ENCODE measurements at places on chromosomes 6 and 20.
A peak's percentile ranks its signal among the peaks of the same experiment; 100 is the strongest.

DNA sequence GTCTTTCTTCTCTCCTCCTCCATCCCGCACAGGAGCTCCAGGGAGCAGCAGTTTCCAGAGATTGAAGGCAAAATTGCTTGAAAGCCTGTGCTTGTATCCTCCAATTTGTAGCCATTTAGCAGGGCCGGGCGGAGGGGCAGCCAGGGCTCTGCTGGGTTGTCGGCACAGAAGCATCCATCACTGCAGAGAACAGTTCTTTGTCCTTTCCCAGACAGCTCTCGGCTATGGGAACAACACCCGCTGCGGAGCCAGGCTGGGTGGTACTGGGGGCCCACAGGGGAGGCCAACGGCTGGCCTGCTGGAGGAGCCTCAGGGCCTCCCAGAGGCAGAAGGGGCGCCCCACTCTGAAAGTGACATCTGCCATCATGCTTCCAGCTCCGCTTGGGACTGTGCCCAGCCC lies 7.8 kb downstream of the HRH3 start:
- DNase-seq = no peak

DNA sequence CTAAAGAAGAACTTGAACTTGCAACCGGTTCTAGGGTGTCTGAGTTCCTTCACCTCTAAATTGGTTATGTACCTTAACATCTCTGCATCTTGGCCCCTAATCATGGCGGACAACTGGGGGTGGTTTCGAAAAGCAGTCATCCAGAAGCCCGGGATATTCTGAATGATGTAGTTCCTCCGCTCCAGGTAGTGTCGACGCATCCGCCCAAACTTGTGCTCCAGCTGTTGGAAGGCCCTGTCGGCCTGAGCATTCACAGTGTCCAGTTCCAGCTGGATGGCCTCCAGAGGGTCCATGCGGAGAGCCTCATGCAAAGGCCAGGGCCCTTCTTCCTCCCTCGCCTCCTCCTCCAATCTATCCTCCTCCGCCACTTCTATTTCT lies 887 bp downstream of the TSPYL1 start:
- DNase-seq = peak; percentile 34

DNA sequence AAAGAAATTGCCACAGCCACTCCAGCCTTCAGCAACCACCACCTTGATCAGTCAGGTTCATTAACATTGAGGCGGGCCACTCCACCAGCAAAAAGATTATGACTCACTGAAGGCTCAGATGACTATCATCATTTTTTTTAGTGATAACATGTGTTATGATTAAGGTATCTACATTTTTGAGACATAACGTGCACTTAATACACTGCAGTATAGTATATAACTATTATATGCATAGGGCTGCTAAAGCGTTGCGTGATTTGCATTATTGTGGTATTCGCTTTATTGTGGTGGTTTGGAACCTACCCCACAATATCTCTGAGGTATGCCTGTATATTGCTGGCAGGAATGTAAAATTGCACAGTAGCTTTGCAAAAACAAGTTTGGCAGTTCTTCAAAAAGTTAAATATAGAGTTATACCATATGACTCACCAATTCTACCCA lies 6.8 kb upstream of the RIPK1 start:
- no peak for DNase-seq

- no peak for DNase-seq
Observed at GRCh38 chr20:52933867-52934266, 38.3 kb upstream of the TSHZ2 start.

DNA sequence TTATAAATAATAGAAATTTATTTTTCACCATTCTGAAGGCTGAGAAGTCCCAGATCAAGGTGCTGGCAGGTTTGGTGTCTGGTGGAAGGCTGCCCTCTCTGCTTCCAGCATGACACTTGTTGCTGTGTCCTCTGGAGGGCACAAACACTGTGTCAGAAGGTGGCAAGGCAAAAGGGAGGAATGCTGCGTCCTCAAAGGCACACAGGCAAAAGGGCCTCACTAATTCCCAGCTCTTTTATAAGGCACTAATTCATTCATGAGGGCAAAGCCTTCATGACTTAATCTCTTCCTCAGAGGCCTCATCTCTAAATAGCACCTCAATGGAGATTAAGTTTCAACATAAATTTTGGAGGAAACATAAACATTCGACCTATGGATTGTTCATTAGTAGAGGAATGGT lies 209.5 kb upstream of the SMLR1 start:
- no peak for DNase-seq

DNA sequence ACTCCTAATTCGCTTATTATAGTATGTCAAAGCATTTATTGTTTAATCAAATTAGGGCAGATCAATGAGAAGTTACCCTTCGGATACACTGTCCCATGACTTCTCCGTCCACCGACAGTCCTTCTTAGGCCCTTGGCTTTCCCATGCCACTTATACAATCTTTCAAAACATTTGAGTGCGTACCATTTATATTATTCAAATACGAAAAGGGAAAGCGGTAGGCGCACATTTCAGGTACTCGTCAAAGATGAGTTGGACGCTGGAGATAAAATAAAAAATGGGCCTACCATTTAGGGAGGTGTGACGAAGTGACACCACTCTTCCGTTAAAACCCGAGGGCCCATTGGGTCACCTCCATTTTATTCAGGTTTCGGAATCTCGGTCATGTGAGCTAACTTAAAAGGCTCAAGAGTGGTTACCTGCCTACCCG lies 542 bp upstream of the AFG1L start:
- no peak for DNase-seq

DNA sequence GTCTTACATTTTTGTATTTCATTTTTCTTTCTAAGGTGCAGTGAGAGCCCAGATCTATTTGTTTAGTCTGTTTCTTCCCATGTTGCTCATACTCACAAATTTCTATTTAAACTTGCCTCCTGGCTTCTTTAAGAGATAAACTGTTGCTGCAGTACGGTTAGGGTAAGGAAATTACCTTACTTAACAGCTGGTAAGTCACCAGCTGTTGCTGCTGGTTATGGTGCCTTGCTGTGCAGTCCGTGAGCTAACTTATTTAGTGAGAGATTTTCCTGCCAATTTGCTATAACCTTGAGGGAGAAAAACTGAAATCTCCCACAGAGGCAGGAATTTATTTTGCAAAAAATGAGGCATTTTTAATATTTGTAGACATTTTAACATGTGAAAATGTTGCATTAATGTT lies 261.0 kb downstream of the UST start:
- no peak for DNase-seq

All from activated CD4-positive, alpha-beta T cell treated with anti-CD3 and anti-CD28 coated beads, Interleukin-2, amount 50 U/mL, for 48 hours (primary cell).